ENCODE measurements at places on chromosomes 4 and X.

DNA sequence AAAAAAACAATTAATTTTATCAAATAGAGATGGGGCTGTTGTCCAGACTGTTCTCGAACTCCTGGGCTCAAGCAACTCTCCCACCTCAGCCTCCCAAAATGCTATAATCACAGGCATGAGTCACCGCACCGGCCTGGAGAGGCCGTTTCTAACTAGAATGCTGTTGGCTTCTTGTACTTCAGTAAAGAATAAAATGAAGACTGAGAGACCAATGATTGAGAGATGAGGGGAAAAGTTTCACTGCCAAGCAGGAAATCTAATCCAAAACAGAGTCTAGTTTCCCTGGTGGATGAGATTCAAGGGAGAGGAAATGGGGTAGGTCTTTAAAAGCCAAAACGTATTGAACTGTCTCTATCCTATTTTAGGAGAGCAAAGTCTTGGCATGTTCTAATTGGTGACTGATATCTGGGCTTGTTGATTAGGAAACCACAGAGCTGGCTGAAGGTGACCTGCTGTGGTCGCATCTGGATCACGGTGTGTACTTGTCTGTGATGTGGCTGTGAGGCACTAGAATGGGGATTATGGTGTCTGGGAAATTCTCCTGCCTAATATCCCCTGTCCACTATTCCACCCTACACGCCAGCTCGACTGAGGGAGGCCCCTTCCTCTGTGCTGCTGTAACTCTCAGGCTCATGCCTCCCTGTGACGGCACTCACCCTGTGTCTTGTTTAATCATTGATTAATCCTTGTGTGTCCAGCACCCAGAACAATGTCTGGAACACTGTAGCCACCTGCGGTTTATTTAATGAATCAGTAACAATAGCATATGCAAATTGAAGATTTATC, 15.0 kb upstream of the TRIM2 start:
- DNase-seq: no peak

- no peak for DNase-seq
Measured at GRCh38 chrX:149487292-149487691, 17.8 kb downstream of the IDS start.

- DNase-seq: no peak
Measured at GRCh38 chrX:123475068-123475724, 257.7 kb downstream of the THOC2 start.

DNA sequence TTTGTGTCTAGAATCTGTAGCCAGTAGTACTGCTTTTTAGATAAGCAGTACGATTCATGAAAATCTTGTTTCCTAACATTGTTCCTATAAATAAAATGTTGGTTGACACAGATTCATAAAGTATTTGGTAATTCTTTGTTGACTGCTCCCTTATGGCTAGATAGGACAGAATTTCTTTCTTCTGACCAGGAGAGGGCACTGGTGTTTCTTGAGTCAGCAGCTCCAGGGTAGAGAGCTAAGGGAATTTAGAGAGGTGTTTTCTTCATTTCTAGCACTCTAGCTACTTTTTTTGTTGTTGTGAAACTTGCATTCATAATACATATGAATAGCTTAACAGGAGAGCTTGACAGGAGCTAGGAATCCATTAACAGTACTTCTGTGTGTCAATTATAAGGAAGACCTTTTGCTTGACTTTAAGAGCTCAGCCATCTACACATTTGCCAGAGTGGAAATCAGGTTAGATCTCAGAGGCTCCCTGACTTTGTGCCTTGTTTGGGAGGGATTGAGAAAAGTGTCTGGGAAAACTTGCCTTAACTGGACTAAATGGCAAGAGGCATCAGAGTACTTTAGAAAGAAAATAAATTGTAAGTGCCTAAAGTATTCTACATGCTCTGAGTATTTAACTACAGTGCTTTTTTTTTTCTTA, 756.1 kb downstream of the SH3BGRL start:
- DNase-seq: no peak

DNA sequence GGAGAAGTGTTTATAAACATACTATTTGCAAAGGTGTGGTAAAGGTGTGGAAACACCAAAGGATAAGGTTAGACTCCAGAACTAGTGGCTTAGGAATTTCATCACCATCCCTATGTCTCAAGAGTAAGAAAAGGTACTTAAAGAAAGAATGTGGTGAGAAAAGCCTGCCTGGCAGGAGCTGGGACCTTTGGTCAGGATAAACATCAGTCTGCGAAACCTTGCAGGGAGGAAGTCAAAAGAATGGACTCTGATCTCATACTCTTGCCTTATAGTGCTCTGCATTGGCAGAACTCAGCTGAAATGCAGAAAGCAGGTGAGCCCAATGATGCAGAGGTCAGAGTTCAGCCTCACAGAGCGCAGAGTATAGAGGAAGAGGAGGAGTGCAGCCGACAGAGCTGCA, 97.2 kb upstream of the NR3C2 start:
- DNase-seq: no peak

DNA sequence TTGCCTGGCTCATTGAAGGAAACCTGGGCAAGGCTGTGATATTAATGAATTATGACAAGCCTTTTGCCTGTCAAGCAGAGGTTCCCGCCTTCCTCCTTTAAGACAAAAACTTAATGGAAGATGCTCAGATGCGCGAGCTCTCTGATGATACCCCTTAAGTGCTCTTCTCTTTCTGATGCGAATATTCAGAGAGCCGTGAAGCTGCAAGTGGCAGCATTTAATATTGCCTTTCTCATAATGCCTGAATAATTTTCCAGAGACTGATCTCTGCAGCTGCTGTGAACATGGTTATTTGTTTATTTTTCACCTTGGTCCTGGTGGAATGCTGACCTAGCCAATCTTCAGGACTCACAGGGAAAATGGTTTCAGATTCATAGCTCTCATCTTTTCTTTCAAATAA, 251.8 kb downstream of the TENM3 start:
- DNase-seq: no peak

DNA sequence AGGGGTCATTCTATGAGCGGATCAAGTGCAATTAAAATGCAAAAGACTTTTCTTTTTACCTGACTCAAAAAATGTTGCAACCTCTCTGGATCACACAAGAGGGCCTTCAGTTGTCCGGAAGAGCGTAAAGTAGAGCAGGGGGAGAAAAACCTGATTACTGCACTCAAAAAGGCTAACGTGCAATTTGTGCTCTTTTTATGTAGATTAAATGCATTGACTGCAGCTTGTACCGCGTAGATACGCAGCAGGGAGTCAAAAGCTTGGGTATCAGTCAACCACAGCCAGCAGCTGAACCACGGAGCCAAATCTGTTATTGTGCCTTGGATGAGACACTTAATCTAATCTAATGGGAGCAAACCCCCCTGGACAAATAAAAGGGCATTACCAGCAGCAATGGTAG, 107.3 kb upstream of the RAI2 start:
- DNase-seq: no peak

DNA sequence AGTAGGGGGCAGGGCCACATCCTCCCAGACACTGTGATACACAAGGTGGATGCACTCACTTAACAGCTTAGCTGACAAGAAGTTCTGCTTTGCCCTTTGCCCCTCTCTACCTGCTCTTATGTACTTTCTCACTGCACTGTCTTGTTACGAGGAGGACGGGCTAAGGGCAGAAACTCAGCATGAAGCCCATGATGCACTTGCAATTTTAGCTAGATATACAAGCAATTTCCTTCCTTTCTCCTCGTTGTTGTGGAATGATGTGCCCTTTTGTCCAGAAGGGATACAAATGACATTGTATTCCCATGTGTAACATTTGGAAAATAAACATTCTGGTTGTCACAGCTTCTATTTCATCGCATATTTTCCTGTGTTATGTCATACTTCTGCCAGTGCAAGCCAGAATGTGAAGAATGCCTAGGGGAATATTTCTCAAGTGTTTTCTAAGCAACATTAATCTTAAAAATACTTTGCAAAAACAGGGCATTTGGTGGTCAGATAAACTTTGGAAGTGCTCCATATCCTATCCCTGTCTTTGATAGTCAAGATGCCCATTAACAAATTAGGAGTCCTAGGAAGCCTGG, 47.2 kb downstream of the MAOA start:
- DNase-seq: no peak

DNA sequence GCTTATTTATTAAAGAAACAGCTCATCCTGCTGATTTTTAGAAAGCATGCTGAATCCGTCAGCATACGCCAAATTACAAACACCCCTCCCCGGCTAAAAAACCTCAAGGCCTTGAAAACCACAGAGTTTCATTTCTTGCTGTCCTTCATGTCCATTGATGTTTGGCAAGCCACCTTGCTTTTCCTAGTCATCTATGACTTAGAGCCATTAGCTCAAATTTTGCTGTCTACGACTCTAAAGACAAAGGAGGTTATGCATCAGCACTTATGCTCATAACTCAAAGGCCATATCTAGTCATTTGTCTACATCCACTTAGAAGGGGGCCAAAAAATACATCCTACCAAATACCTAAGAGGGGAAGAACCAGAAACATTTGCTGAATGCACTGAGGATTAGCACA, 925.1 kb downstream of the PCDH7 start:
- no peak for DNase-seq

GRCh38 chr4:53558065-53558801, 33.1 kb downstream of the LNX1 start:
- no peak for DNase-seq
